ENCODE measurements at places on chromosomes 2 and 18. TPM values are rescaled to one million over a fixed set of nuclear protein-coding genes. Genes with fewer than 3 reads are reported as not detected.

DNA sequence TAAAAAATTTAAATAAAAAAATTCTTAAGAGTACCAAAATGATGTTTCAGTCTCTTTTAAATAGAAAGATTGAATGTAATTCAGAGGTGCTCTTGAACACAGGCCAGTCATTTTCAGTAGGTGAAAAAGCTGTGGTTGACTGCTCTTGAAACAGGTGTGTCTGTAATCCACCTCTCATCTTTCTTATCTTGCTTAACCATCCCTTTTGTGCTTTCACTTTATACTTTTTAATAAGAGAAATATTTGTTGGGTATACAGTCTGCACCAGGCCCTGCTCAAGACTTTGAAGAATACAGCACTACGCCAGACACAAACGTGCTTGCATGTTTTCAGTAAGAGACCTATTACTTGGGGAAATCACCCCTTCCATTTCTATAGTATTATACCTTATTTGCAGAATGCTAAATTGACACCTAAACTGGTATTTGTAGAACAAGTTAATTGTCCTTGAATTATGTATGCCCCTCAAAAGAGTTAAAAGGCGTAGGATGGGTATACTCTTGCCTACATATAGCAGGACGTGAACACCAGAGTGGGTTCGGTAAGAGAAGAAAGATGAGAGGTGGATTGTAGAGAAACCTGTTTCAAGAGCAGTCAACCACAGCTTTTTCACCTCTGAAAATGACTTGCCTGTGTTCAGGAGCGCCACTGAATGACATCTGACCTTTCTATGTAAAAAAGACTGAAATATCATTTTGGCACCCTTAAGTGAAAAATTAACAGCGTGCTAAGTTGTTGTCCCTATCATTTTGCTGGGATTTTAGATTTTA, 4.0 kb upstream of the RTN4 start:
- DNase-seq, result no peak

DNA sequence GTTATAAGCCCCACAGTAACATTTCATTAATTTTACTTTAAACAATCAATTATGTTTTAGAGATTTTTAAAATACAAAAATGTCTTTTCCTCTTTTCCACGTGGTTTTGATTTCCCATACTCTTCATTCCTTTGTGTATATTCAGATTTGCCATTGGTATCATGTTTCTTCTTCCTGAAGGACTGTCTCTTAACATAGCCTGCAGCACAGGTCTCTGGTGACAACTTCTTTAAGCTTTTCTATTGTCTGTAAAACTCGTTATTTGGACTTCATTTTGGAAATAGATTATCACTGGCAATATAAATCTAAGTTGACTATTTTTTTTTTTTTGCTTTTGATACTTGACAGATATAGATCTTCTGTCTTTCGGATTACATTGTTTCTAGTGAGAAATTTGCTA, 115.2 kb upstream of the KLHL29 start:
- no peak for DNase-seq

DNA sequence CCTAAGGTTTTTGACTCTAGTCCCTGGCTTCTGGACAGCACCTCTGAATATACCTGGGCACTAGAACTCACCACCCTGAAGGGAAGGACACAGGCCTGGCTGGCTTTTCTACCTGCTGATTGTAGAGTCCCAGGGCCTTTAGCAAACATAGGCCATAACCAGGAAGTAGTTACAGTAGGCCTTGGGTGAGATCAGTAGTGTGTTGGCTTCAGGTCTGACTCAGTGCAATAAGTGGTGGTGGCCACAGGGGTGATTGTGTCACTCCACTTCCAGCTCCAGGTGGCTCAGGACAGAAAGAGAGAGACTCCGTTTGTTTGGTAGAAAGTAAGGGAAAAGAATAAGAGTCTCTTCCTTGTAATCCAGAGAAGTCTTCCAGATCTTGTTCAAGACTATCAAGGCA, 101.7 kb upstream of the LGALSL start:
- no peak for DNase-seq

DNA sequence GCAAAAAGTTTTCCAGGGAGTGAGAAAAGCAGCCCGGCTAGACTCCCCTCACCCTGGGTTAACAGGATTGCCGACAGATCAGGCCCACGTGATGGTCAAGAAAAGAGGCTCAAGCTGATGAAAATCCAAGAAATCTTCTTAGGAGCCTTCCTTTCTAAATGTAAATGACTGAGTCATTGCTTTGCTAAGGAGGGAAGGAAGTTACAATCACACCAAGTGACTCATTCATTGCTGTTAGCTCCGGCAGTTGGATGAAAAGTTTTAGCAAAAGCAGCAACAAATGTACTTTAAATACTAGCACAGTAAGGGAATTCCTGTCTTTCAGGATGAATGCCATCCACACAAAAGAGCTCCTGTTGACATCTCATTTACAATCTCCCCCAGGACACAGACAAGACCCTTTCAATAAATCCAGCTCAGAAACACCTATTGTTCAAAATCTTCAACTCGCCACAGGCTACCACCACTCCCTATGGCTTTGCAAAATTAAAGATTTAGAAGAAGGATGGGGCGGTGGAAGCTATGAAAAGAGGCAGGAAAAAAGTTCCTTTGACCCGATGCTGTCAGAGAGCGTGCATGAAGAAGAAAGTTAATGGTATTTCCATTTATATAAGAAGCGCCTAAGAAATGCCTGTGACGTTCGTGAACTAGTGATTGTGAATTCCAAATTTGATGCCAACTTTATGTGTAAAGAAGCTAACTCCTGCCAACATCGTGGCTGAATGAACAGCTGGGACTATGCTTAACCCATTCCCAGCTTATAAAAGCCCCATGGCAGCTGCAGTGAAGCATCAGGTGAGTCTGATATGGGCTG, 153.7 kb downstream of the TGIF1 start:
- DNase-seq, result no peak

DNA sequence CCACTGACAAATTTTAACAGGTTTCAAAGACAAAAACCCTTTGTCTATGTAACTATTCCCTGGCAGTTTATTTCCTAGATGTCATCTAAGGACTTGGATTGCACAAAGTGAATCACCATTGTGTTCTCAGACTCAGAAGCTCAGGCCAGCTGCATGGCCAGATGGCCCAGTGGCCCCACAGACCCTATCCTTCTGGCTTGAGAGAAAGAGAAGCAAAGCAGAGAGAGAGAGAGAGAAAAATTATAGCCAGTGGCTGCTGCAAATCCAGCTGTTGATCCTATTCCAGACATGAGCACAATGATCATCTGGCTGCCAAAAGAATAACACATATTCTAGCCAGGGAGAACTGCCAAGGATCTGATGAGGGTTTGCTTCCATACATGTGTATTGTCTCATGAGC, 25.8 kb downstream of the CTLA4 start:
- DNase-seq, result no peak

DNA sequence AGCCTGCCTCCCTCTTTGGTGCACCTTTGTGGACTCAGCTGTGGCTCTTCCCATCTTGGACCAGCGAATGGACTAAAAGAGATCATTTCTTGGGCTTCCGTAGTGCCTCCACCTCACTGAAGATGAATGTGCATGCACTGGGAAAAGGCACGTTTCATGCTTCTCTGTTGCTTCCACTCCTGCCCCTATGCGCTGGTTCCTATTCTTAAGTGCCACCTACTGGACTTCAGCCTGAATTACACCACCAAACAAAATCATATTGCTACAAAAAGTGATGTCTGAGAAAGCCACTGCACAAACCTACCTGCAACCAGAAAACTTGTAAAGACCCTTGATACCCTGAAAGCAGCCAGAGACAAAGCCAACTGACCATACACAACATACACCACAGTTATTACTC, 695.6 kb downstream of the TSN start:
- no peak for DNase-seq

- no peak for DNase-seq
Measured at GRCh38 chr18:48529796-48530195, 9.0 kb upstream of the CTIF start.

DNA sequence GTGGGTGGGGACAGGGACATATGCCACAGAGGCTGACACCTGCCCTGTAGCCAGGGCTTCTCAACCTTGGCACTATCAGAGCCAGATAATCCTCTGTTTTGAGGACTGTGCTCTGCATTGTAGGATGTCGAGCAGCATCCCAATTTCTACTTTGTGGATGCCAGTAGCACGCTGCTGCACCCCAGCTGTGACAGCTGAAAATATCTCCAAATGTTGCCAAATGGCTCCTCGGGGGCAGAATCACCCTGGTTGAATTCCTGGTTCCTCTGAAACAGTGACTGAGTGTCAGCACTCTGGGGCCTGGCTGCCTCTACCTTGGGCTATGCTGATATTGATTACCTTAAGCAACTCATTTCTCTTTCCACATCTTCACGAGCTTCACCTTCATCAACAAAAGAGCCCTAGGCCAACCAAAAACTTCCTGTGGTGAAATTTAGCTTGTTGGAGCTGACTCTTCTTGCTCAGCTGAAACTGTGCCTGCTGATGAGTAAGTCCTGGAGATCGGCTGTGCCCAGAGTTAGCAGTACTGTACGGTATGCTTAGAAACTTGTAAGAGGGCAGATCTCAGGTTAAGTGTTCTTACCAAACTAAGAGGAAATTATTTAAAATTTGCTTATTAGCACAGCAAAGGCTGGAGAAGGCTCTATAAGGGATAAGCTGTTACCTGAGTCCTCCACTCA, 138.1 kb downstream of the SEPTIN10 start:
- DNase-seq, result no peak

DNA sequence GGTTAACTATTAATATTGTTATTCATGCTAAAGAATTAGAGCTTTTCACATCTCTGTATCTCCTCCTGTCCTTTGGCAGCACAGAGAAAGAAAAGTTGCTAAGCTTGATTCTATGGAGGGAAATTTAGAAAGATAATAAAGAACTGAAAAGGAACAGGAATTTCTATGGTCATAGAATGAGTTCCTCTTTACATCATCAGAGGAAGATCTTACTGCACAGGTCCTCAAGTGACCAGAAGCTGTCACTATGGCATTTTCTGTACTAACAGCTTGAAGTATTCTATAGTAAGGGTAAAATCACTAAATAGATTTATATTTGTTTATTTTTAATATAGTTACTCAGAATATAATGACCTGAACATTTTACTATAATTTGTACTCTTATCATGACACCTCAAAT, 6.0 kb upstream of the PRKD3 start:
- no peak for DNase-seq

- DNase-seq, result no peak
Measured at GRCh38 chr2:53569957-53570727, 197.5 kb upstream of the CHAC2 start.

GRCh38 chr2:70826696-70827350, 6.4 kb upstream of the CLEC4F start:
- DNase-seq, result no peak

DNA sequence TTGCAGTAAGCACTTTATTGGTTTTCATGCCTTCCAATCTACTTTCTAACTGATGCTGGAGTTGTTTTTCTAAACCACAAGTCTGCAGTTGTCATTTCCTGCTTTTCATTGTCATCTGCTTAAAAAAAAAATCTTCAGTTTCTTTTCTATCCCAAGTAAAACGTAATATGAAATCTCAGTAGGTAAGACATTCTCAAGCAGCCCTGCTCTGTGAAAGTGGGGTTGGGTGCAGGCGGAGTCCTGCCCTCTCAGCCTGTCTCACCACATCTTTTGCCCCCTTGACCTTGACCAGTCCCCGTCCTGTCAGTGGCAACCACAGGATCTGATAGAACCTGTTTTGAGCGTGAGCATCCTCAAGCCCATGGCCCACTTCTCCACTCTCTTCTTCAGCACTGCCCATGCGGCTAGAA, 80.0 kb upstream of the CPO start:
- DNase-seq, result no peak

DNA sequence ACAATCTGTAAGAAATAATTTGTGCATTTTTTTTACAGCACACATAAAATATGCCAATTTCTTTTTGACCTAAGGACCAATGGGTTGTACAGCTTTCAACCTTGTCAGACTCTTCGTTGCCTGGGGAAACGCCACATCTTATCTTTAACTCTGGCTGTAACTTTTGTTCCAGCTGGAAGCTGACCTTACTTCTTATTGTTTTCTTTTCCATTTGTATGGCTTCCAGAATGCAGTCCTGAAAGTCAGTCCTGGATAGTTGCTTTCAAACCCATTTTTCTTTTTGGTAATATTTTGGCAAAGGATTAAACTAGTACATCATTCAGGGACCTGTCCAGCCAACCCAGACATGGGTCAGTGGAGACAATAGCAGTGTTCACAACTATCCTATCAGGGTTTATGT, 686.5 kb upstream of the CDH2 start:
- DNase-seq, result no peak

DNA sequence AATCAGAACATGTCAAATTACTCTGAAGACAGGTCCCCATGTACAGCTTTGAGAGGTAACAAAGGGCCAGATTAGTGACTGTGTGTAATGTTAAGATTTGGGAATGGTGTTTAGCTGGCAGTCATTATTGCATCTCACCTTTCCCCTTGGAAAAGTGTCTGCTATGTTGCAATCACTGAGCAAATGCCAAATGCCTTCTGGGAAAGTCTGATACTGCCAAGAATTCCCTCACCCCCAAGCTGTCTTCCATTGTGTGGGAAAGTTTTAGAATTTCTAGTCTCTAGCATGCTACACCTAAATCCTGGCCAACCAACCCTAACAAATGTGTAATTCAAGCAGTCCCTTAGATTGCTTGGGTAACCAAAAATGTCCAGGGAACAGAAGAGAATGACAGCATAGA, 13.6 kb upstream of the PELI1 start:
- no peak for DNase-seq

GRCh38 chr2:150191349-150191748, 296.1 kb downstream of the RND3 start:
- DNase-seq, result no peak

DNA sequence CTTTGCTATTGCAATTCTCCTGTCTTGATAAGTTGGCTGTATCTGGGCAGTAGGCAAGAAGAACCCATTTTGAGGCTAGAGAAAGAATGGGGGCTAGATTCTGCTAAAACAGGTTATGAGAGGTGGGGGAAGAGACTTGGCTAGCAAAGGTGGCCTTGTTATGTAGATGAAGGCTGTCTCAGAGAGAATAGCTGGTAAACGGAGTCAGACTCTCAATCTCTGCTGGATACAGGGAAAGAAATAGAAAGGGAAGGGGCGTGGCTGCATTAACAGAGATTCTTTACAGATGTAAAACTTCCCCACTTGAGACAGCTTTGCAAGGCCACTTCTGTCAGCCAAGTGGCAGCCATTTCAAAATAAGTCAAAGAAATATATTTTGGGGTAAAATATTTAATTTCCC, 38.1 kb upstream of the ARHGAP25 start:
- no peak for DNase-seq

- DNase-seq, result no peak
Measured at GRCh38 chr2:105803337-105803736, 58.6 kb downstream of the NCK2 start.

- no peak for DNase-seq
Measured at GRCh38 chr2:178243961-178244360, 49.6 kb downstream of the OSBPL6 start.

Gene BOLL
- total RNA-seq, result not detected

Gene CROCC2
- total RNA-seq, result 0.27 TPM

Gene IFIH1
- 25.4 TPM for total RNA-seq

Gene GREB1L
- total RNA-seq, result 2.9 TPM

All from Peyer's patch (tissue), 4 donors.